Stimulated activated CD8-positive, alpha-beta memory T cell treated with anti-CD3 and anti-CD28 coated beads, Interleukin-4, amount 100 ng/mL, for 4 hours (primary cell): ENCODE measurements at places on chromosomes 11 and 22.

DNA sequence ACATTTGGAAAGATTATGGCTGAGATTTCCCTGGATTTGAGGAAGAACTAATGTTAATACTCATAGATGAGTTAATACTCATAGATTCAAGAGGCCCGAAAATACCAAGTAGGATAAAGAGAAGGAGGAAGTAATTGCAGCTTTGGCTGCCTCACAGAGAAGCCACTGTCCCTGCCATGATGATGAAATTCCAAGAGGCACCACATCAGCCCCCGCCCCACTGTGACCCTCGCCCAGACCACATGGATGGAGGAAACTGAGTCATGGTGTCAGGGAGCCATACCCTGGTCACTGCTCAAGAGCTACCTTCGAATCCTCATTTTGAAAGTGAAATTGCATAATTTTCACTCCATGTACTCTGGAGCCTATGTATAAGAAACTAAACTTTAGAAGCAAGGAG is 92.9 kb upstream of the SLC22A12 start:
- no peak for DNase-seq

- DNase-seq, result no peak
Observed at GRCh38 chr11:46319074-46319453, 28.2 kb upstream of the DGKZ start.

DNA sequence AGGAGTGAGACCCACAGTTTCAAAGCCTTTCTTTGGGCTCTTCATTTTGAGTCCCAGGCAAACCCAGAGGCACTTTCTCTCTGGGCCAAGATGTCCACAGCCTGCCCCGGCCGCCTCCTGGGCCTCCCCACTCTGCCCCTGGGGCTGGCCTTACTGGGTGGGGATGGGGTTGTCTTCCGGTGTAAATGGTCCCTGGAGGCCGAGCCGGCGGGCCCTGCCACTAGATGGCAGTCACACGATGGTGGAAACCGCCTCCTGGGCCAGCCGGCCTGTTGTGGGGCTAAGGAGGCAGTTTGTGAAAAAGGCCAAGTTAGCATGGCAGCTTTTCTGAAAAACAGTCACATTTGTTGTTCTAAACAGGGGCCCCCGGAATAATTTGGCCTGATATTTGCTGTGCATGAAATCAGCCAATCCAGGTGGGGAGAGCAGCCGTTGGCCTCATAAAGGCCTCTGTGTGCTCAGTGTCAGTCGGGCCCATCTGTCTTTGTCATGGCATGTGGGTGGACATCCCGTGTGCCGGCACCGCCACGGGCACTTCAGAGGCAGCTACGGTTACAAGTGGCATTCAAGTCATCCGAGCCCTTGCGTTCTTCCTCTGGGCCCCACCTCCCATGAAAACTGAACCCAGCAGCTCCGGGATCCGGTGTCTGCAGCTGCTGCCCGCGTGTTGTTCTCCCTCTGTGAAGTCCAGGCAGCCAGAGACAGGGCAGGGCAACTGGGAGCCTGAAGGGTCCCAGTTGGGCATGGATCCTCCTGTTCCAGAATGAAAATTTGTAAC is 6.5 kb downstream of the MRPL23 start:
- DNase-seq, result no peak

GRCh38 chr11:118897721-118898310 is 14.1 kb downstream of the CXCR5 start:
- DNase-seq, result no peak

GRCh38 chr22:27198518-27199035 is 541.2 kb downstream of the MIAT start:
- no peak for DNase-seq
